Stimulated activated CD8-positive, alpha-beta memory T cell treated with anti-CD3 and anti-CD28 coated beads, Interleukin-4, amount 100 ng/mL, for 48 hours (primary cell): ENCODE measurements at places on chromosomes 6 and 20.

DNA sequence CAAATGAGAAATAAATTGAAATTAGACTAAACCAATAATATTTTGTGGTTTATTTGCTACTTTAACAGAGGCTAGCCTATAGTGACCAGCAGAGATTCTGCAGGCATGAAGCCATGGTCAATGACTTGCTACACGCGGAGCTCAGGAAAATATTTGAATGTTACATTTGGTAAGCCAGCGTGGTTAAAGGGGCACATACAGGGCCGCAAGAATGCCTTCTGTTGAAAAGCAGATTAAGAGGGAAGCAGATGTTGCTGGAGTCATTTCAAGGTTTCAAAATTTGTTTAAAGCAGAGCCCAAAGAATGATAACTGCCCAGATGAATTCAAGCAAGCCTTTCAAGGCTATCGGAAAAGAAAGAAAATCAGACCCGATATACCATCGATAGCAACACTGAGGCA, 294.3 kb upstream of the MAN1A1 start:
- no peak for DNase-seq

GRCh38 chr6:6699741-6700367, 111.3 kb downstream of the LY86 start:
- no peak for DNase-seq

DNA sequence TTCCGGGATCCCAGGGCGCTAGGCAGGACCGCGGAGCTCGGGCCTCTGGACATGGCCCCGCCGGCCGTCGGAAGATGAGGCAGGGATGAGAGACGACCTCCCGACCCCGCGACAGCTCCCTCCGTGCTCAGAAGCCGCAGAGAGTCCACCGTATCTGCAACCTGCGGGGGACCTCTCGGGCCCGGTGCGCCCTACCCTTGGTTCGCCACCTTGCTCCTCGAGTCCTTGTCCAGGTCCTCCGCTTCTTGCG, 301 bp downstream of the PPP1R3D start:
- DNase-seq: no peak

DNA sequence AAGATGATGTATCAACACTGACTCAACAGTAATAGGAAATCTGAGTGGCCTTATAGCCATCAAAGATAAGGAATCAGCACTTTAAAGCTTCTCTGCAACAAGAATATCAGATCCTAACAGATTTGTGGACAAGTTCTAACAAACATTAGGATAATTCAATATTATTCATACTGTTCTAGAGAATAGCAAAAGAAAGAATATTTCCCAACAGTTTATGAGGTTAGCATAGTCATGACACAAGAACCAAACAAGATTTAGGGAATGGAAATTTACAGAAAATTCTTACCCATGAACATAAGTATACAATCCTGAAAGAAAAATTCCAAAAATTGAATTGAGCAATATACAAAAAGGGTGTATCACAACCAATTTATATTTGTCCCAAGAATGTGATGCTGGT, 64.3 kb upstream of the BTBD3 start:
- DNase-seq: no peak

- DNase-seq: no peak
Observed at GRCh38 chr6:148780918-148781436, 34.1 kb downstream of the UST start.

GRCh38 chr6:169253337-169254238, at the start of gene THBS2:
Gene THBS2 (minus strand): TSS chr6:169253846. CDS start chr6:169250784, 3,062 bp downstream.
- no peak for DNase-seq

- no peak for DNase-seq
Observed at GRCh38 chr20:18056174-18057100, 1.3 kb downstream of the OVOL2 start.

- no peak for DNase-seq
Observed at GRCh38 chr6:96236471-96236870, 220.7 kb downstream of the FUT9 start.

DNA sequence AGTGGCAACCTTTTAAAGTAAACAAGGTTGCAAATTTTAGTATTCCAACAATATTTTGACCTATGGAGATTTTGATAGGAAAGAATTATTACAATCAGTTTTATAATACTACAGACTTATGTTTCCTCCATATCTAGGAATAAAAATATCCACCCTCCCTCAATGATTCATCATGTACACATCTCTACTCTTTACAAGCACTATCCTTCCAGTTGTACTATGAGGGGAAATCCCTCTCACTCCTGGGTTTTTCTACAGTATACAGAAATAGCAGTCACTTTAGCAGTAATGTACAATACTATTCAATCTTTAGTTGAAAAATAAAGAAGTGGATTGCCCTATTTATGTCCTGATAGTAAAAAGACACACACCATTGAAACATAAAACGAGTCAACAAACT, 46.3 kb upstream of the SCML4 start:
- no peak for DNase-seq
